Fibroblast of skin of right quadriceps (primary cell): ENCODE measurements at places on chromosomes 2 and 18.

DNA sequence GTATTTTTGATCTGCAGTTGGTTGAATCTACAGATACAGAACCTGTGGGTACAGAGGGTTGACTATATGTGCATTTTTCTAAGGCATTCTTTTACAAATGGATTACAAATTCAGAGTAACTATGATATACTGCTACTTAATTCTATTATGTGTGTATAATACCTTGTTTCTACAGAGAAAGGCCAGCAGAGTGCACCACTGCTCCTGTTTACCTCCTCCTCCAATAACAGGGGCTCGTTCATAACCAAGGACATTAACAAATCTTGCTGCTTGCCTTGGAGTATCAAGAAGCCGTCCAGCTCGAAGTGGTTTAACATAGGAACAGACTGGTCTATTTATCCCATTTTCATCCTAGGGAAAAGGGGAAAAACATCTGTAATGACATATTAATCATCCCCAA is 16.4 kb downstream of the CEP76 start:
- no peak for DNase-seq

- DNase-seq, result no peak
These were observed 93.9 kb downstream of the INHBB start for GRCh38 chr2:120439637-120440384.

- peak; percentile 49 for DNase-seq
These were observed 98.3 kb downstream of the PIK3C3 start for GRCh38 chr18:42053188-42053781.

DNA sequence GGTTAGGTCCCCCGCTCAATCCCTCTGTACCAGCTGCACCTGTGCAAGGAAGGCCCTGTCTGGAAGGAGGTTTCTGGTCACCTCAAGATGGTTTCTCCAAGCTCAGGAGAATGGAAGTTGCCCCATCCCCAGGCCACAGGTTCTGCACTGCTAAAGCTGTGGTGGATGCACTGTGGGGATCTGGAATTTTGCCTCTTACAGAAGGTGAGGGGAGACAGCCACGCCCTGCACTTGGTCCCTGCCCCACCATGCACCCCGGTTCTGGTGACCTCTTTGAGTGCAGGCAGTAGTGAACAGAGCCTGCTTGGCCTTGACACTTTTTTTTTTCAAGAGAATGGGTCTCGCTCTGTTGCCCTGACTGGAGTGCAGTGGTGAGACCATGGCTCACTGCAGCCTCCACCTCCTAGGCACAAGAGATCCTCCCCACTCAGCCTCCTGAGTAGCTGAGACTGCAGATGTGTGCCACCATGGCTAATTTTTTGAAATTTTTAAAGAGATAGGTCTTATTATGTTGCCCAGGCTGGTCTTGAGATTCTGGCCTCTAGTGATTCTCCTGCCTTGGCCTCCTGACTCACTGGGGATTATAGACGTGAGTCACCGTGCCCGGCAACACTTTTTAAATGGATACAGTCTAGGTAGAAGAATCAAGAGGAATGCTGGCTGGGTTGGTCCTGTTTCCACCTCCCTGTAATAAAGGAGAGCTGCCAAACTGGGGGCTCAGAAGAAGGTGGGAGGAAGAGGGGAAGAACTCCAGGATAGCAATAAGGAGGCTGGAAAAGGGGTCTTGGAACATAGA is 5.8 kb upstream of the NT5DC4 start:
- DNase-seq, result peak; percentile 46

GRCh38 chr2:43054367-43054766 is 172.0 kb downstream of the ZFP36L2 start:
- DNase-seq, result no peak

GRCh38 chr2:123715467-123715982 is 309.6 kb upstream of the CNTNAP5 start:
- no peak for DNase-seq

DNA sequence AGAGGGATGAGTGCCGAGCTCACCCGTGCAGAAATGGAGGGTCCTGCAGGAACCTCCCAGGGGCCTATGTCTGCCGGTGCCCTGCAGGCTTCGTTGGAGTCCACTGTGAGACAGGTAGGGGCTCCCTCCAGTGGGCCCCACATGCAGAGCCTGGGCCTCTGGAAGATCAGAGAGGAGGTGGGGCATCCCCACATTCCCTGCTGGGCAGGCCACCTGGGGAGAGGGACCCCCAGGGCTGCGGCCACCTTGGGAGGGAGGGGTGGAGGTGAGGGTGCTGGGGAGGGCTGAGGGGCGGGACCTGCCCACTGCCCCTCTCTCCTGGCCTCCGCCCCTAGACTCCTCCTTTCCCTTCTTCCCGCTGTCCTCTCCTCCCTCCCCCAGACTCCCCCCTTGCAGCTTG is 38.5 kb downstream of the MTERF4 start:
- no peak for DNase-seq

DNA sequence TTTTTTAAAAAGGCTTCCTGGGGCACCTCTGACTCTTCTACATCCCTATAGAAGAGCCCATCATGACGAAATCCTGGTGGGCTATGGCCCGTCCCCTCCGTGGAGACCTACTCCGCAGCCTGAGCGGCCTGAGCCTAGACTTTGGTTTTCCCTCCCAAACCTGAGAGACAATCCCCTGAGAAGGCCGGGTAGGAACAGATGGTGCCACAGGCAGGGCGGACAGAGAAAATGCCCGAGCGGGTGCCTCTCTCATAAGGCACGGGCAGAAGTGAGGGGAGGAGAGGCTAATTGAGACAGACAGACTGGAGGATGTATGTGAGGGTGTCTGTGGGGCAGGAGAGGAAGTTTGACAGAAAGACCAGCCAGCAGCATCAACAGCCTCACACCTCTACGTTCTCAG is 20.2 kb upstream of the SFXN5 start:
- no peak for DNase-seq

GRCh38 chr2:20560011-20560410 is 90.9 kb downstream of the HS1BP3 start:
- DNase-seq, result no peak

- no peak for DNase-seq
These were observed 66.8 kb upstream of the SEC11C start for GRCh38 chr18:59072727-59073421.

- no peak for DNase-seq
These were observed 69.0 kb downstream of the KLHL29 start for GRCh38 chr2:23453836-23454460.

- no peak for DNase-seq
These were observed 66.5 kb downstream of the EPG5 start for GRCh38 chr18:45900623-45901022.

GRCh38 chr2:70946832-70947442 is 11.2 kb downstream of the ATP6V1B1 start:
- peak; percentile 55 for DNase-seq

GRCh38 chr18:40367576-40367975 is 1587.5 kb upstream of the PIK3C3 start:
- no peak for DNase-seq

DNA sequence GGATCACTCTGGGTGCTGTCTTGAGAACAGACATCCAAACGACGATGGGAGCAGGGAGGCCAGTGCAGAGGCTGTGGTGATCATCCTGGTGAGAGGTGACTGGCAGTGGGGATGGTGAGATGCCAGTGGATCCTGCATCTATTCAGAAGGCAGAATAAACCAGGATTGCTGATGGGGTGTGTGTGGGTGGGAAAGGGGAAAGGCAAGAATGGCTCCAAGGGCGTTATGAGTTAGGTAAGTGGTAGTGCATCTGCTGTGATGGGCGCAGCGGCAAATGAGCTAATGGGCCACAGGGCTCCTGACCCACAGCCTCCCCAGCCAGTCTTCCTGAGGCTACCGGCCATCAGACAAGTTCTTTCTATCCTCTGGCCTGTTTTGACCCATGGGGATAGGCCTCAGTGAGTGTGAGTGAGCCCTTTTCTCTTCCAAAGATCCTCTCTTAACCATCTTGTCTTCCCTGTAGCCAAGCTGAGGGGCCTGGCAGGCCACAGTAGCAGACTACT is 29.6 kb downstream of the SERTAD2 start:
- DNase-seq, result no peak

- DNase-seq, result no peak
These were observed 12.1 kb downstream of the PTMA start for GRCh38 chr2:231720292-231720986.

DNA sequence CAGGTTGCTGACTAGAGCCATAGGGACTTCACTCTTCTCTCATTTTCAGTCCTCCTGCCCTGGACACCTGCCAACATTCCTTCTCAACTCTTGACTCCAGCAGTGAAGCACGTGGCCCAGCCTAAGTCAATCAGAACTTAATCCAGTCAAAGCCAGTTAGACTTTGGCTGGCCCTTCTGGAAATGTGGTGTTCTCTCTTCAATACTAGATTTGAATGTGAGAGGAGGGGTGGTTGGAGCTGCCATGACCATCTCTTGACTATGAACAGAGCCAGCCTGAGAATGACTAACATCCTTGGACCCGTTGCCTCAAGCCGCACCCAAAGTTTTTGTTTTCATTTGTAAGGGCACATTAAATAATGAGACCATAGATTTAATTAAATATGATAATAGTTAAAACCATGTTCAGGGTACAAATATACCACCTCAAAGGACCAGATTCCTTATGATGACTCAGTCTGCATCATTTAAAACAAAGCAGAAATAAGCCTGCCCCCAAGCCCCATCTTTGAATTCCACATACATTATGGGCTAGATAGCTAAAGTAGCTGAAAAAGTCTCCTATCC is 49.7 kb upstream of the RASGRP3 start:
- DNase-seq, result peak; percentile 79

GRCh38 chr2:138132108-138132507 is 167.8 kb downstream of the HNMT start:
- no peak for DNase-seq

- DNase-seq, result no peak
These were observed 22.6 kb downstream of the ZNF236 start for GRCh38 chr18:76844742-76845477.

DNA sequence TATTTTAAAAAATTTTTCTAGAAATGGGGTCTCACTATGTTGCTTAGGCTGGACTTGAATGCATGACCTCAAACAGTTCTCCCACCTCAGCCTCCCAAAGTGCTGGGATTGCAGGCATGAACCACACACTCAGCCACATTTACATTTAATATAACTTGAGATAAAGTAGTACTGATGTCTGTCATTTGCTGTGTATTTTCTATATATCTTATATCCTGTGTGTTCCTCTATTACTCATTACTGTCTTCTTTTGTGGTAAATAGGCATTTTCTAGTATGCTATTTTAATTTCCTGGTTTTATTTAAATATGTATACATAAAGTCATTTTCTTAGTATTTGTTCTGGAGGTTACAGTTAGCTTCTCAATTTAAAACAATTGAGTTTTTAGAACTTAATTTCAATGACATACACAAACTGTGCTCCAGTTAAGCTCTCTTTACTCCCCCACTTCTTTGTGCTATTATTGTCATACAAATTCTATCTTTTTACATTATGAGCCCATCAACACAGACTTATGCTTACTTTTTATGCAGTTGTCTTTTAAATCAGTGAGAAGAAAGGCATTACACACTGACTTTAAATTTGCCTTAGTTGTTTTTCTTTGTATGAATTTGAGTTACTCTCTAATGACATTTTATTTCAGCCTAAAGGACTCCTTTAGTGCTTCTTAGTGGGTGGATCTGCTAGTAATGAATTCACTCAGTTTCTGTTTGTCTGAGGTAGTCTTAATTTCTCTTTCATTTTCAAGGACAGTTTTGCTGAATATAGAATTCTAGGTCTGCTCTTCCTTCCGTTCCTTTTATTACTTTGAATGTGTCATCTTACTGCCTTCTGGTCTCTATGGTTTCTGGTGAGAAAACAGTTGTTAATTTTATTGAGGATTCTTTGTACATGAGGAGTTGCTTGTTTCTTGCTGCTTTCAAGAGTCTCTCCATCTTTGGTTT is 6.2 kb upstream of the INPP4A start:
- no peak for DNase-seq

GRCh38 chr2:113986762-113987290 is 96.9 kb downstream of the ACTR3 start:
- no peak for DNase-seq

- DNase-seq, result no peak
These were observed 9.4 kb downstream of the FBLN7 start for GRCh38 chr2:112147382-112148168.

GRCh38 chr2:177691177-177691576 is 298.6 kb downstream of the AGPS start:
- DNase-seq, result no peak

GRCh38 chr2:190465060-190465459 is 56.9 kb downstream of the MFSD6 start:
- DNase-seq, result no peak

DNA sequence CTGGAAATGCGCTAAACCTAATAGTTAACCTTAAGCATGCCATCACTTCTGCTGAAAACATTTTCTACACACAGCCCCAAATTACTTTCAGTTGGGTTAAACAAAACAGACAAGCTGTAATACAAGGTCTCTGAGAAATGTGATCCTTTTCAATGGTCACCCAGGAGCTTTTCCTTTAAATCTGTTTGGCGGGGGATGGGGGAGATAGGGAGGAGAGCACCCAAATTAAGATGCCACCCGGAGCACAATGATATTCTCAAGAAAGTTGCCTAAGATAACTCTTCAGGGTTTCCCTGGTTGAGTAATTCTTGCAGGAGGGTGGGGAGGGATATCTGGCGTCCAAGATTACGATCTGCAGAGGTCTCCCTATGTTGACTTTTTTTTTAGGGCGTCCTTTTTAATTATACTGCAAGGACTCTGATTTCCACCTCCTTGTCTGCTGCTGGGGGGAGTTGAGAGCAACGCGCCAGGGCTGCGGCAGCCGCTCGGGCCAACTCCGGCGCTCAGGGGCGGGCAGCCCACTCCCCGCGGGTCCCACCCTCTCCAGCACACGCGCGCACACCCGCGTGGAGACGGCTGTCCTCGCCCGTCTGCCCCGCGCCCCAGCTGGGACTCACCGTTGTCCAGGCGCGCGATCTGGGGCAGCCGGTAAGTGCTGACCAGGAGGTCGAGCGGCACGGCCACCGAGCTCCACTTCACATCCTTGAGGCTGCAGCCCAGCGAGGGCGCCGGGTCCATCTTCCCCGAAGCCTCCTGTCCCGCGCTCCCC is 807 bp downstream of the GAREM1 start:
- peak; percentile 6 for DNase-seq

GRCh38 chr2:66507673-66508201 is 72.8 kb downstream of the MEIS1 start:
- DNase-seq, result no peak

GRCh38 chr18:75226956-75227316 is 16.3 kb downstream of the TSHZ1 start:
- no peak for DNase-seq
